Mucosa of gallbladder (tissue), 1 donor: ENCODE measurements at places on chromosomes 4 and X. TPM values are rescaled to one million over a fixed set of nuclear protein-coding genes. Genes with fewer than 3 reads are reported as not detected.

Gene TMA16
- total RNA-seq = 13.9 TPM

Gene DGKK
- total RNA-seq = not detected

Gene NLGN3
- total RNA-seq = 2.5 TPM

Gene TTC29
- total RNA-seq = not detected

Gene C4orf36
- 0.89 TPM for total RNA-seq

Gene BST1
- 12.7 TPM for total RNA-seq
